Activated CD4-positive, alpha-beta T cell treated with anti-CD3 and anti-CD28 coated beads, Interleukin-2, amount 50 U/mL, for 24 hours (primary cell): ENCODE measurements at places on chromosomes 7 and 10.

DNA sequence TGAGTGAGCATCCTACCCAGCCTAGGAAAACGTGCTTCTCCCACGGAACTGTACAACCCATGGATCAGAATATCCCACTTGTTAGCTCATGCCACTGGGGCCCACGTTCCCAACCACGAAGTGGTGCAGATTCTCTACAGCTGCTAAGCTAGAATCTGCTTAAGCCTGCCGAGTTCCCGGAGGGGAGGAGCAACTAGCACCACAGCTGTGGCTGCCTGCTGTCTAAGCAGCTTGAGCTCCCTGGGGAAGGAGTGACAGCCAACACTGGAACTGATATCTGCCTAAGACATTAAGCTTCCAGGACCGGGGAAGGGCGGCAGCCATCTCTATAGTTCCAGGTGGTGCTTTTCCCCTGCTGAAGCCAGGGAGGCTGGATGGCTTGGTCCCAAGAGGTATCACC is 334.7 kb upstream of the CHRM2 start:
- no peak for DNase-seq

DNA sequence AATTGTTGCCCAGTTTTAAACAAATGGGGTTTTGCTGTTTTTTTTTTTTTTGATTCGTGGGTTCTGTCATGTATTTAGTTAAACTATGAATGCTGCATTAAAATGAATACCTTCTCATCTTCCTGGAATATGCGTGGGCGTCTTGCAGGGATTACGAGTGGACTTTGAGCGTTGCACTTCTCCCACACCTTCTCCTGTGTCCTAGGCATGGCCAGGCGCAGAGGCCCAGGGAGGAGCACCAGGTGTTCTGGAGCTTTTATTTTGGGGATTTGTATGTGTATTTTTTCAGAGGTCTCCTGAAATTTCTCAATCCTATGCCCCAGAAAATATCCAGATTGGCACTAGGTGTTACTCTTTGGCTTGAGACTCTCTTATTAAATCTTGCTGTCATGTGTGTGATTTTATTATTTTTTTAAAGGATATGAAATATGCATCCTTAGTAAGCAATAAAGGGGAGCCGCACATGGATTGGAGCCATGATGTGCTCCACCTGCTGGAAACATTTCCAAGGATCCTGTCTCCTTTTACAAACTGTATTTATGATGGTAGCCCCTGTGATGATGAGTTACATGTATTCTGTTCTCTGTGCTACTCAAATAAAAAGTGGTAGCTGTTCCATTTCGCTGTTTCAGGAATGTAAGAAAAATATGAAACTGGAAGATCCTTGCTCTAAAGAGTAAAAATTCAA is 482.2 kb upstream of the KLF6 start:
- DNase-seq, result no peak

- DNase-seq, result no peak
Measured at GRCh38 chr10:116211682-116212081, 61.3 kb downstream of the GFRA1 start.

DNA sequence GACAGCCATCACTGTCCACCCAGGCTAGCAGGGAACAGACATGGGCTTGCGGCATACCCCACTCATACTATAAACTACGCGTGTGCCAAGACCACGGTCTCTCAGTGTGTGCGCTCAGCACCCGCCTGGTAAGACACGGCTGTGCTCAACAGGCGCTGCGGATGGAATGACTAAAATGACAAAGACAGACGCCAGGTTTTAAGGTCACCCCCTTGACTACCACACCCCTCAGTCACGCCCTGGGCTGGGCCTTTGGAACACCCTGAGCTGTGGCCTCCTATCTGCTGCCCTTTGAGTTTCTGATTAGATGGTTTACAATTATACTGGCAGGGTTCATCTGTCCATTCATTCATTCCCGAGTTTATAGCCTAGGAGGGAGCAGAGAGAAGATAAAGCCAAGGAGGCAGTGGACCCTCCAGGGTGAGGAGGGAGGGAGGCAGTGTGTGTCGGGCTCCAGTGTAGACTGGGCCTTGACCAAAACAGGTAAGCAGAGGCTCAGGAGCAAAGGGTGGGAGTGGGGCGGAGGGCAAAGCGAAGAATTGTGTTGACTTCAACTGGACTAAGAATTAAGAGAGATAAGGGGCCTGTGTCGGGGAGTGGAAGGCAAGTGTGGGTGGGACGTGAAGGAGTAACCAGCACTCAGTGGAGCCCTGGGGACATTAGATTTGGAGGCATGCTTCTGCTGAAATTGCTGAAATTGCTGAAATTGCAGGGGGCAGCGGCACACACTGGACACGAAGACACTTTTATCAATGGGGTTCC is 35.0 kb downstream of the TNS3 start:
- DNase-seq, result no peak

DNA sequence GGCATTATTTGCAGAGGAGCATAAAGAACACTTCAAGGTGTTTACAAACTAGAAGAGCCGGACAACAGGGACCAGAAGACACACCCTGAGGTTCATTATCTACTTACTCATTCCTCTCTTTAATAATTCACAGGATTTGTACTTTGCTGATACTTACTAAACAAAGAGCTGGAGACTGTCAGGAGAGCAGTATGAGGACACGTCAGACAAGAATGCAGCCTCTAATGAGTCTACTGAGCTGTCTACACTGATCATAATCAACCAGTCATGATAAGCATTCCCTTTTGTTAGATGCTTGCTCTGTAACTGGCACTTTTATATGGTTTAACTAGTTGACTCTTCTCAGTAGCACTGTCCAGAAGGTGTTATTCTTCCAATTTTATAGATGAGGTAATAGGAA is 243.3 kb upstream of the CDC14C start:
- DNase-seq, result no peak

- DNase-seq, result no peak
Measured at GRCh38 chr10:102657451-102657850, 13.2 kb downstream of the TRIM8 start.
